ENCODE measurements at places on chromosomes 5 and 9.

GRCh38 chr5:138979684-138980280, 104.6 kb upstream of the LRRTM2 start:
- no peak for DNase-seq

DNA sequence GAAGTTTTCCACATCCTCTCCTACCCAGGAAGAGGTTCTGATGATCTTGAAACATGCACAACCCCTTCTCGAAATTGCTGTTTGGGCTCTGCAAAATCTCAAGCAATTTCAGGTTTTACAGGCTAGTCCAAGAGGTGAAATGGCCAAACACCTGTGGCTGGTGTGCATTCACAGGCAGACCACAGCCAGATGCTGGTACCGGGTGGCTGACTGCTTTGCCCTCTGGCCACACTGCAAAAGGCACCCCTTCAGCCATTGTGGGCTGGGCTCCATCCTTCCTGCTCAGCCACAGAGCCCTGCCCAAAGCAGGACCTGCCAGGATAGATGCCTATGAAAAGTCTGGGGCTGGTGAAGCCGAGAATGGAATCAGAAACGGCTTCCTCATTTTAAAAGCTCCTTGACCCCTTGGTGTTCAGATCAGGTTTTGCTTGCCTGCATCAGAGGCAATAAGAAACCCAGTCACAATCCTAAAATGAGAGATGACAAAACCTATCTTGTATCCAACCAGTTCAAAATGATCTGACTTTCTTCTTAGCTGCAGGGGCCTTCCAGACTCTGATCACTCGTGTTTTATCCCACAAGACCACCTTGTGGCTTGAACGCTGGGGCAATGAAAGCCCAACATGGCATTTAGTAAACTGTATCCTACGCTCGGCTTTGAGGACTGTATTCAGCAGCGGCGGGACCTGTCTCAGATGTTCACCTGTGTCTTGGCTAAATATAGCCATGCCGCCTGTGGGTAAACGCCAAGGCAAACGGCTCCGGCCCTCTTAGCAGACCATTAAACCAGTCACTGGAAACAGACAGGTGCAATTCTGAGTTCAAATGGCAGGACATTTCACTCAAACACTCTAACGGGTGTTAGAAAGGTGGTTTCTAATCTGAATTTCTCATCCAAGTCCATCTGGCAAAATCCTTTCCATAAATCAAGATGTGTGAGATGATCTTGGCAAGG, 49.6 kb downstream of the EPB41L4B start:
- DNase-seq = no peak

DNA sequence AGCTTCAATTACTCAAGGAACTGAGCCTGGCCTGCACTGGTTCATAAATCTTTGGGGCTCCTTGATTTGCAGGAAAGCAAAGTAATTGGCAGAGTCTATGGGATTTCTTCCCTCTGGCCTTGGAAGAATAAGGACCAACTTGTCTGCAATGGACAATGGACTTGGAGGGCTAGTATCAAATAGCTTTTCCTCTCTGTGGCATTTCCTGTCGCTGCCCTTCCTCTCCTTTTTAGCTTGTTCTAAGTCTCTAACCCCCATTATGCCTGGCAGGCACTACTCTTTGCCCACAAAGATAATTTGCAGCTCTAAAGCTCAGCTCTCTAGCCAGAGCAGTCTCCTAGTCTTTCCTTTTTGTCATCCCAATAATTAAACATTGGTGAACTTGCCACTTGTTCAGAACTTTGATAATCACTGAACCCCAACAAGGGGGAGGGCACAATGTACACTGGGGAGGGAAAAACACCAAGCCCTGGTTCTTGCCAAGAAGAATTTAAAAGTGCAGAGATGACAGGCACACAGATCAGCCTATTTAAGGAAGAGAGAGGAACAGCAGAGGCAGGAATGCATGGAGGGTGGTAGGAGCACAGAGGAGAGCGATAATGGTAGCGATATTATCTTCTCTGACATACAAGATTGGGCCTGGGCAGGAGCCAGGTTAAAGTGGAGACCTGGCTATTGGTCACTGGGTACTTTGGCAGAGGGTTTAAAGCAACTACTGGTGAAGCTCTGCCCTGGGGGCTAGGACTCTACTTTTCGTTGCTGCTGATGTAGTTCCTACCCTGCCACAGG, 38.5 kb downstream of the FAM219A start:
- no peak for DNase-seq

GRCh38 chr5:82183828-82184227, 94.3 kb downstream of the RPS23 start:
- no peak for DNase-seq

- no peak for DNase-seq
Observed at GRCh38 chr9:7185612-7186011, 427.8 kb downstream of the KDM4C start.
